Naive thymus-derived CD4-positive, alpha-beta T cell (primary cell): ENCODE measurements at places on chromosomes 7 and 10.

DNA sequence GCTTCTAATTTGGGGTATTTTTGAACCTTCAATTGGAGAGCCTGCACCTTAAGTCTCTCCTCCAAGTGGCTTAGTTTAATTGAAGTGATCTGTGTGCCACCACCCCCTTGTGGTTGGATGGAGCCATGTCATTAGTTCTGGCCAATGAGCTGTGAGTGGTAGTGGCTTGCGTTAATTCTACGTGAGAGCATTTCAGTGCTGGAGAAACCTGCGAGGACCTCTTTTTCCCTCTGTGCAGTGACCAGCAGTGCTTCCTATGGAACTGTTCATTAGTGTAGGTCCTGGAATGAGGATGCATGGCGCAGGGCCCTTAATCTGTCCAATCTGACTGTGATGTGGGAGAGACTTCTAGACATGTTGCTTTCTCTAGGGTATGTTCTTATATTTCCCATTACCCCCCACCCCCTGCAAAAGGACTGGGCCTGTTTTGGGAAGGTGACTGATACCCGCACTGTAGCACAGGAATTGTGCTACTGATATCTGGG is 3.8 kb downstream of the HILPDA start:
- peak; percentile 53 for DNase-seq

DNA sequence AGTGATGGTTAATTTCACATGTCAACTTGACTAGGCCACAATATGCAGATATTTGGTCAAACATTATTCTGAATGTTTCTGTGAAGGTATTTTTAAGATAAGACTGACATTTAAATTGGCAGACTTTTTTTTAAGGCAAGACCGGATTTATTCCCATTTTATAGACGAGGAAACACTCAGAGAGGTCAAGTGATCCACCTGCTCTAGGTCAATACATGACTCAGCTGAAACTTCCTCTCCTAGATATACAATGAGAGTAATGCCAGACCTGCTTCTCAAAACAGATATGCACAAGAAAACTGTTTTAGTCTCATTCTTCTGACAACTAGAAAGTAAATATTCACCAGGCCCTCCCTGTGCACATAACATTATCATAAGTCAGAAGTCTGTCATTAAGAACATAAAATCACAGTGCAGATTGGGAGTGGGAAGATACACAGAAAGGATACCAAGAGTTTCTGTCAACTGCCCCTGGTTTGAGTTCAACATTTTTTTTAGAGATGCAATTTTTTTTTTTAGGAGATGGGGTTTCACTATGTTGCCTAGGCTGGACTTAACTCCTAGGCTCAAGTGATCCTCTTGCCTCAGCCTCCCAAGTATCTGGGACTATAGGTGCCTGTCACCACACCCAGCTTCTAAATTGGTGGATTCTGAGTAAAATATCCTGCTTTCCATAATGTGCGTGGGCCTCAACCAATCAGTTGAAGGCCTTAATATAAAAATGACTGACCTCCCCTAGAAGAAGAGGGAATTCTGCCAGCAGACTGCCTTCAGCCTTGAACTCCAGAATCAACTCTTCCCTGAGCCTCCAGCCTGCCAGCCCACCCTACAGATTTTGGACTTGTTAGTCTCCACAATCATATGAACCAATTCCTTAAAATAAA is 121.4 kb downstream of the ZFAND4 start:
- DNase-seq: no peak

DNA sequence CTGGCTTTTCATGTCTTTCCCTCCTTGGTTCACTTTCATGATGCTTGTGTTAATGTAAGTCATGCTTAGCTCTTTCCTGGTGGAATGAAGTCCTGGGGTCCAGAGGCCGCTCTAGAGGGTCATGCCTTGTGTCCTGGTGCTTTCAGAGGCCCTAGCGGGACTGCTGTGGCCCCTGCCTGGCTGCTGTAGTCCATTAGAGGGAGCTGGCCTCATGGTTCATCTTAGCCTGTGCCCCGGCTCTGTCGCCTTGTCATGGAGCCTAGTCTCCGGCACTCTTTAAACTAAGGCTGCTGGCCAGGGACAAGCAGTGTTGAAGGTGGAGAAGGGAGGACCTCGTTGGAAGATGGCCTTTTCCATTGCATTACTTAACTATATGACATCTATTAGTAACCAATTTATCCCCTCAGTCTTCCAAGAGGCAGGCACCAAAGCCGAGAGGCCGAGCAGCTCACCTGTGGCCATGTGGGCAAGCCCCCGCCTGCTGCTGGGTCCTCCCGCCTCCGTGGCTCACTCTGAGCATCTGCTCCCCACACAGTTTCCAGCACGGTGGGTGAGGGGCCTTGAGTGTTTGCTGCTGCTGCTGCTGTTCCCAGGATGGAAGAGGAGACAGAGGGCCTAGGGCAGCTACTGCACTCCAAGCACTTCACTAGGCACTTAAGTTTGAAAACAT is 5.0 kb upstream of the NDUFB2 start:
- DNase-seq: no peak

DNA sequence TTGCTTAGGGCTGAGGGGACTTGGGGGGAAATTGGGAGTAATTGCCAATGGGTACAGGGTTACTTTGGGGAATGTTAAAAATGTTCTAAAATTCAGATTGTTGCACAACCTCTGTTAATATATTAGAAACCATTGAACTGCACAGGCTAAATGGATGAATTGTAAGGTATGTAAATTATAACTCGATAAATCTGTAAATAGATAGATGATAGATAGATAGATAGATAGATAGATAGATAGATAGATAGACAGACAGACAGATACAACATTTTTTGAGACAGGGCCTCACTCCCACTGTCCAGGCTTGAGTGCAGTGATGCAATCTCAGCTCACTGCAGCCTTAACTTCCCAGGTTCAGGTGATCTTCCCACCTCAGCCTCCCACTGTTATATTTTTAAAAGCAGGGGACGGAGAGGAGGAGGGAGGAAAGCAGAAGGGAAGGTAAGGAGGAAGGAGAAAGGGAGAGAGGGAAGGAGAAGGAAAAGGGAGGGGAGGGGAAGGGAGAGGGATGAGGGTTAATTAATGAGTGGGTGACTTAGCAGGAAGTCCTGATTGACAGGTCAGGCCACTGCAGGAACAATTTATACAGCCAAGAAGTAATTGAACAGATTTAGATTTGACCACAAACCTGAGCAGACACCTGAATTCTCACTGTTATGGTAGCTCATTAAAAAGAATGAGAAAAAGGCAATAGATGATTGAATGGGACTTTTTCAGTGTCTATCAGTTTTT is 38.7 kb downstream of the AOC1 start:
- no peak for DNase-seq

- no peak for DNase-seq
Observed at GRCh38 chr7:150934045-150934766, 43.9 kb downstream of the KCNH2 start.

GRCh38 chr7:115274-115911 is 77.0 kb upstream of the FAM20C start:
- no peak for DNase-seq
